ENCODE measurements at places on chromosomes 7 and 10.

GRCh38 chr7:38223306-38223705 lies 45.3 kb downstream of the STARD3NL start:
- DNase-seq: no peak

- DNase-seq: peak; percentile 57
Measured at GRCh38 chr7:108570146-108570755, 577 bp downstream of the DNAJB9 start.

GRCh38 chr7:72058579-72058978 lies 353.6 kb downstream of the CALN1 start:
- DNase-seq: no peak

DNA sequence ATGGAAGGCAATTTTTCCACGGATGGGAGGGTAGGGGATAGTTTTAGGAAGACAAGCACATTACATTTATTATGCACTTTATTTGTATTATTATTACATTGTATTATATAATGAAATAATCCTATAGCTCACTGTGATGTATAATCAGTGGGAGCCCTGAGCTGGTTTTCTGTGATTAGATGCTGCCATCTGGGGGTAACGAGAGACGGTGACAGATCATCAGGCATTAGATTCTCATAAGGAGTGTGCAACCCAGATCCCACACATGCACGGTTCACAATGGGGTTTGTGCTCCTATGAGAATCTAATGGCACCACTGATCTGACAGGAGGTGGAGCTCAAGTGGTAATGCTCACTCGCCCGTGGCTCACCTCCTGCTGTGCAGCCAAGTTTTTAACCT lies 103.9 kb upstream of the STK17A start:
- no peak for DNase-seq

- DNase-seq: no peak
Measured at GRCh38 chr10:56547163-56547562, 186.1 kb upstream of the ZWINT start.

DNA sequence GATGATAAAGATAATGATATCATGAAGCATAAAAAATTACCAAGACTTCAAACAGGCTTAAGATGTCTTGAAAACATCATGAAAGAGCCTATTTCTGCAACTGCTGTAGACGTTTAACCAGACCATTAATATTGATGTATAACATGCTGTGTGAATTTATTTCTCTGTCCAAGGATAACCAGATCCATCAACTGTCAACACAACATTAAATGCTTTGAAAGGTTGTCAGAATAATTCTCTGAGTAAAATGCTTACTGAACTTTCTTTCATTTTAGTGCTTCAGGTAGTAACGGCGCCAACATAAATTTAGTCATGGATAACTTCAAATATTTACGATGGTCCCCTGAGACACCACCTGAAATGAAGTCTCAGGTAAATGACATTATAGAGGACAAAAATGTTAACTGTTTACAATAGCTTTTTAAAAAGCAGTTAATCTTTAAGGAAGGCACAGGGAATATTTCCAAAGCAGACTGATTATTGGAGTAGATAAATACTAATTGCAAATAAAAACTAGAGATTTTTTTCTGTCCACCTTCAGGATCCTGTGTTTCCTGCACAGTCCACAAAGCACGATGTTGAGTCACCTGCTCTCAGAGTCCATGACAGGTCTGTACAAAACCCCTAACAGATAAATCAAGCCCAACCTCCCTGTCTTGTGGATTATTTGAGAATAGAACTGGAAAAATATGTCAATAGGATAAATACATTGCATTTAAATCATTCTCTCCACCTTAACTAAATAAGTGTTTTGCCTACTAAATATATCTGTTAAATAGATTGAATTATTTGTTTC lies 1213.2 kb downstream of the XPNPEP1 start:
- DNase-seq: no peak

DNA sequence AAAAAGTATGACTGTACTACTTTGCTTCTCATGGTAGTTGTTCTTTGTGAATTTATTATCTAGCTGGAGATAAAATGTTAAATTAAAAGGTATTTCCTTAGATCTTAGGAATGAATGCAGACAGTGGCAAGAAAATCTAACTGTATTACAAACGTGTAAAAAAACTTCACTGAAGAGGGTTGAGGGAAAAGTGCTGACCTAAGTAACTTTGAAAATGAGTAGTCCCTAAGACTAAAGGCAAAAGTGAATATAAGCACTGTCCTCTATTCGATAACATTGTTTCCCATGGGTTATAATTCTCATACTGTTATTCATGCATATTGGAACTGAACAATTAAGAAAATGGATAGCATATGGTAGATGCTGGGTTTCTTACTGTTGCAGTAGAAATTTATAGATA lies 146.7 kb upstream of the EFCAB10 start:
- DNase-seq: no peak

- no peak for DNase-seq
Measured at GRCh38 chr10:5518143-5518542, 6.6 kb upstream of the CALML3 start.

- DNase-seq: no peak
Measured at GRCh38 chr7:79320741-79321473, 132.6 kb downstream of the MAGI2 start.

- DNase-seq: no peak
Measured at GRCh38 chr10:11598712-11599397, 12.6 kb downstream of the USP6NL start.

DNA sequence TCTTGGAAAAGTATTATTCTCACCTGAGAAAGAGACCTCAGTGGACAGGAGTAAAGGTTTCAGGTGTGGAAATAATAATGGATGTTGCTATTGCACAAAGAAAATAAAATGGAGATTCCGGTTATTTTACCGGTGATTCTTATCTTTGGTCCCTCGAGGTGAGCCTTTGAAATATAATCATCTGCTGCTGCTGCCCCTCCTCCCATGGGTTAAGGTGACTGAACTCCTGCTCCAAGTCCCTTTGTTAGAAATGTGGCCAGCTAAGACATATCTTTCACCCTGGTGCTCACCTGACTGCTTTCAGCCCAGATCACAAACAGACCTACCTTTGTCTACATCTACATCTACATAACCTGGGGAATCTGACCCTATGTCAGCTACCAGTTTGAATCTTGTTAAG lies 5.7 kb downstream of the CUBN start:
- no peak for DNase-seq

GRCh38 chr10:124092250-124092859 lies 1.0 kb downstream of the CHST15 start:
- peak; percentile 80 for DNase-seq

- no peak for DNase-seq
Measured at GRCh38 chr7:18976715-18977471, 140.5 kb downstream of the TWIST1 start.
